ENCODE measurements at places on chromosomes 6 and 20. TPM values are rescaled to one million over a fixed set of nuclear protein-coding genes. Genes with fewer than 3 reads are reported as not detected.

- no peaks in the 10 kb centered on the region for H3K27me3 ChIP-seq
- DNase-seq: no peak
- H3K4me3 ChIP-seq: no peak overlapping the region
- H3K4me1 ChIP-seq: no peaks in the 10 kb centered on the region
- H3K36me3 ChIP-seq: no peaks in the 10 kb centered on the region
Measured at GRCh38 chr6:16698997-16699868, 62.0 kb downstream of the ATXN1 start.

- no peaks in the 10 kb centered on the region for H3K4me1 ChIP-seq
- H3K27me3 ChIP-seq: no peaks in the 10 kb centered on the region
- H3K36me3 ChIP-seq: no peaks in the 10 kb centered on the region
- H3K27ac ChIP-seq: no peak overlapping the region
- no peak for DNase-seq
Measured at GRCh38 chr6:140040396-140040795, 665.9 kb upstream of the CITED2 start.

DNA sequence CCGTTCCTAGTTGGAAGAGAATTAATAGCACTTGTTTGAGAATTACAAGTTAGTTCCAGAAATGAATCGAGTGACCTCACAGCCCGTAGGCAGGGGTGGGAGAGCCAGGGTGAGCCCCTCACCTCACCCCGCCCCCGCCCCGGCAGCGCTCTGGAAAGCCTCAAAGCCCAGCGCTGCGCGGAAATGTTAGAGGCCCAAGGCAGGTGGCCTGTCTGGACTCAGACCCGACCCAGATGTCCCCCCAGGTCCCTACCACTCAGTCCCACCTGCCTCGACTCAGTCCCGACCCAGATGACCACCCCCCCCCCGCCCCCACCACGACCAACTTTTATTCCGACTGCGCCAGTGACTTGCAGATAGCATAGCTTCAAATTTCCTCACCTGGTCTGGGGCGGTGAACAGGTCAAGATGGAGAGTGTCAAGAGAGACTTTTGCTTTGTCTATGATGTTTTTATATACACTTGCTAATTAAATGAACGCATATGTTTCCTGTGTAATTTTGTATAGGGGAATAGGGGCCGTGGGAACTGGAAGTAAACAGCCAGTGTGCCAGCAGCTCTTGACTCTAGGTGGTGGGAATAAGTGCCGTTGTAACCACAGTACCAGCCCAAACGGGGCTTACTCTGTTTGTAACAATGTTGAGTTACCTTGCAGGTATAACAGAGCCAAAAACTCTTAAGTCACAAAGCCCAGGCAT, 1.2 kb upstream of the PXDC1 start:
- peaks cover 12% of the 10 kb centered on the region for H3K4me1 ChIP-seq
- H3K27ac ChIP-seq: peak overlapping the region; percentile 97
- H3K36me3 ChIP-seq: no peaks in the 10 kb centered on the region
- peak overlapping the region; percentile 60 for H3K4me3 ChIP-seq
- no peak for DNase-seq
- no peaks in the 10 kb centered on the region for H3K27me3 ChIP-seq

GRCh38 chr6:20722455-20722854, 188.2 kb downstream of the CDKAL1 start:
- H3K27ac ChIP-seq: no peak overlapping the region
- H3K4me1 ChIP-seq: no peaks in the 10 kb centered on the region
- no peaks in the 10 kb centered on the region for H3K36me3 ChIP-seq
- DNase-seq: no peak
- no peak overlapping the region for H3K4me3 ChIP-seq

DNA sequence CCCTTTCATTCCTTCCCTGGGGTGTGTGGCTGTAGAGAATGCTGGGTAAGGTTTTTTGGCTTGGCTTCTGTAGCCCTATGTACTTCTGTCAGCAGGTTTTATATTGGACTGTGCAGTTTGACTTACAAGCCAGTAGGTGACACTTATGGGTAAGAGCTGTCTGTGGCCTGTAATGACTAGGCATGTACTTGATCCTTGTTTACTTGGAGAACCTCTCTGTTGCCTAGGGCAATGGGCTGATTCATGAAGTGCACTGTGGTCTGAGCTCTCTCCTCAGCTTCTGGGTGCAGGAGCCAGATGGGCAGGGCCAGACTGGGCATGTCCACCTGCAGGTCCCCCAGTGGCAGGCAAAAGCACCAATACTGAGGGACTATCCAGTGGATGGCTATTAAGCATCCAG, 544.6 kb downstream of the ADGRB3 start:
- no peaks in the 10 kb centered on the region for H3K36me3 ChIP-seq
- H3K4me3 ChIP-seq: no peak overlapping the region
- H3K4me1 ChIP-seq: no peaks in the 10 kb centered on the region
- no peaks in the 10 kb centered on the region for H3K27me3 ChIP-seq
- DNase-seq: no peak
- H3K27ac ChIP-seq: no peak overlapping the region

The GGTLC1 gene
- total RNA-seq: not detected

The TFAP2D gene
- not detected for total RNA-seq
